Activated CD4-positive, alpha-beta memory T cell treated with anti-CD3 and anti-CD28 coated beads, Interleukin-2, amount 10 ng/mL, durations not matched to agents 7 days and 5 days (primary cell): ENCODE measurements at places on chromosomes 16 and 17. TPM values are rescaled to one million over a fixed set of nuclear protein-coding genes. Genes with fewer than 3 reads are reported as not detected.

- no peak for DNase-seq
Observed at GRCh38 chr16:62224646-62225209, 188.5 kb upstream of the CDH8 start.

DNA sequence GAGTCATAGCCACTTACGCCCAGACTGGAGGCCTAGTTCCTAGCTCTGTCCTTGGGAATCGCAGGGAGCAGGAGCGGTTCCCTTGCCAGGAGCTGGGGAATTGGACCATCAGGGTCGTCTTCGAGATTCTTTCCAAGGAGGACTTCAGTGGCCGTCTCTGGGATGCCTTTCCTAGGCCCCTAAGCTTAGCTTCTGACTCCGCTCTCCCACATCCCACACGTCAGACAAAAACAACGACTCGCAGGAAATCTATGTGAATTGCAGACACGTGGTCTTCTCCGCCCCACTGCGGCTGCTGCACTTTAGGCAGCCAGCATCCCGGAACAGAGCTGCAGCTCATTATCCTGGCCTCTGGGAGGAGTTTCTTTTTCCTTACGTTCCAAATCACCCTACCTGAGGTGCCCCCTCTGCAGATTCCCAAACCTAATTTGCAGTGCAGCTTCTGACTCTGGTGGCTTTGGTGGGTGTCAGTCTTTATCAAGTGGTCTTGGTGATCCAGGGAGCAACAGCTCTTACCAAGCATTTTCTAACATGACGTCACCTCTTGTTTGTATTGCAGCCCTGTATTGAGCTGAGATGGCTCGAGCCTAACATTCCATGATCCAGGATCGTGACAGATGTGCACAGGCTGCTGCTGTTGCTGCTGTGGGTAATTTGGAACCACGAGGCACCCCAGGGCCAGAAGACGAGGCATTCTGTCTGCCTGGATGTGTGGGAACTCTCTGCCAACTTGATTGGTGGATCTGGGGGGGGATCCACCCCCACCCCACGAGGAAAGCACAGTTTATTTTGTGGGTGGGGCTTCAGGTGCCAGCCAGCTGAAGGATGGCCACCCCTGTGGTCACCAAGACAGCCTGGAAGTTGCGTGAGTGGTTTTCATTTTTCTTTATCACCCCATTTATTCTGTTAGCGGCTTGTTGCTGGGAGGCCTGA, 1.1 kb downstream of the KATNB1 start:
- DNase-seq: peak; percentile 63

- no peak for DNase-seq
Observed at GRCh38 chr17:6796887-6797490, 21.0 kb downstream of the FBXO39 start.

DNA sequence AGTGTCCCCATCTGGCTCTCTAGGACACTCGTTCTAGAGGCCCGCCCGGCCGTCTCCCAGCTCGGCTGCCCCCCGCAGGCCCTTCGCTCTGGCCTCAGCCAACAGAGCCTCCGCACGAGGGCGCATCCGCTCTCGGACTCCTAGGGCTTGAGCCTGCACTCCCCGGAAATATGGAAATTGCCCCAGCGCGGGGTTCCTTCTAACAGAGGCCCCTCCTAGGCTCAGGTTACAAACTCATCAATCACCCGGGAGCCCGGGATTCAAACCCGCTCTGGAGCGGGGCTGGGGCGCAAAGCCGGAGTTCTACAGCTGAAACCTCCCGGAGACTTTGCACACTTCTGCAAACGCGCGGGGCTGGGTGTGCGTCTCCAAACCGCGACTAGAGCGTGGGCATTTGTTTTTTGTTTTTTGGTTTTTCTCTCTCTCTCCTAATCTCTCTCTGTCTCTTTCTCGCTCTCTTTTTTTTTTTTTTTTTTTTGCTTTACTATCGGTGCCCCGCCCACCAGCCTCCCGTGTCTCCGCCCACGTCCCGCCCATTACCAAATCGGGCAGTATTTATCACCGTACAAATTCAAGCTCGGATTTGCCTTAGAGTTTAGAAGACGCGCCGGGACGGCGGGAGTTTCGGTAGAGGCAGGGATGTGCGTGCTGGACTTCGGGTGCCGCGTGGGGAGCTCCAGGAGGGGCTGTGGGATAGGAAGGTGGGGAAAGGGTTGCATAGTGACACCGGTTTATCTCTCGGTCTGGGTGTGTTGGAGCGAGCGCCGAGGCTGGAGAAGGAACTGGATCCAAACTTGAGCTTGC, 2.4 kb upstream of the FOXL1 start:
- peak; percentile 68 for DNase-seq

Gene CMTM2
- 0.43 TPM for total RNA-seq

Gene SLC22A31
- 0.23 TPM for total RNA-seq

DNA sequence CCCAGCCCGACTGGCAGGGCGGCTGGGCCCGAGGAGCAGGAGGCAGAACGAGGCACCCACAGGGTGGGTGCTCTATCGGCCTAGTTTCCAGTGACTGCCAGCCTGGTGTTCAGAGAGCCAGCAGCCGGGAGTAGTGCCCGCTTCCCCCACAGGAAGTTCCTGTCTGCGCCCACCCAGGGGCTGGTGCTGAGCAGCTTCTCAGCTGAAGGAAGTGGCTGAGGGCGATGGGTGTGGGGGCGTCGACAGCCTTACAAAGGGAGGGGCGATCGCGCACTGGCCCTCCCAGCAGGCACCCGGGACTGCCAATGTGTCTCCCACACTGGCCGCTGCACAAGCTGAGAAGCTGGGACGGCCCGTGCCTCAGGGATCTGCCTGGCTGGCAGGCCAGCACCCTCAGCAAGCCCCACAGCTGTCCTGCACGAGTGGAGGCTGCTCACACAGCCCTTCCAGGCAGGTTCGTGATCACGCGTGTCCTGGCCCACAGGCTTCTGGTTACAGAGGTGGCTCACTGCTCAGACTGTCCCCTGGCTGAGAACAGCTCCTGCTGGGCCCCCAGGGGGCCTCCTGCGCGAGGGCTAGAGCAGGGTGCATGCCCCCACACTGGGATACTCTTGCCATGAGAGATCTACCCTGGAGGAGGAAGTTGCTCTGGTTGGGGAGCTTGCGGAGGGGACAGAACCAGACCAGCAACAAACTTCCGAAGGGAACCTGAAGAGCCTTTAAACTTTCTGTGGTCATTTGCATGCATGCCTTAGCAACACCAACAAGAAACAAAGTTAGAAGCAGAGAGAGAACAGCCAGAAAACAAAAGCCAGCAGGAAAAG, 2.5 kb downstream of the RNF166 start:
- DNase-seq: peak; percentile 83

- no peak for DNase-seq
Observed at GRCh38 chr17:61594294-61594825, 3.3 kb upstream of the NACA2 start.

Gene PRR11
- 70.6 TPM for total RNA-seq

GRCh38 chr17:10604521-10604920, 52.6 kb downstream of the MYH3 start:
- no peak for DNase-seq

DNA sequence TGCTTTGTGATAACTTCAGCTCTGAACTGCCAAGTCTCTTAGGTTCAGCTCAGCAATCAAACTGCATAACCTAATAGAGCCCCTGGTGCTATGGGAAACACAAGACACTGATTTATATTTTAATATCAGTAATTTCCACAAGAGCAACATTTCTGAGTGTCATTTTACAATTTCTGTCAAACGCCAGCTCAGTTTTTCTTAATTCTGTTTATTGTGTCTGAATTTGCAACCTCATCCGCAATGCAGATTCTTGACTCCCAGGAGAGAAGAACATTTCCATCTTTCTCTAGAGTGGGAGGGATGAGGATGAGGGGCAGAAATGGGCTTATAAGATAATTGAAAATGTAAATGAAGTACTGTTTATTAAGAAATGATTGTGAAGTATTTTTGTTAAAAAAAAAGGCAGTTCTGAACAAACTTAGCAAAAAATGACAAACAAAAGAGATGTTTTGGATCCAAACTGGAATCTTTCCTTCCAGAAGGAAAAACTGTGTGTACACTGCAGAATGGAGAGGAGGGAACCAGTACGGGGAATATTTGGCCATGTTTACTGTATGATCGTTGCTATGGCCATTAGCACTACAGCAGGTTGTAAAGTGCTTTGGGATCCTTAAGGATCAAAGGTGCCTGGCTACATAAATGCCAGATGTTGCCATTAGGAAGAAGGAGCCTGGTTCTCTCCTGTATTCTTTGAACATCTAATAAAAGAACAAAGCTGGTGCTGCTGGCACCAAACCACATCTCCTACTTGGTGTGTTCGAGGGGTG, 7.4 kb upstream of the PMFBP1 start:
- no peak for DNase-seq

Gene AGRP
- total RNA-seq: not detected

DNA sequence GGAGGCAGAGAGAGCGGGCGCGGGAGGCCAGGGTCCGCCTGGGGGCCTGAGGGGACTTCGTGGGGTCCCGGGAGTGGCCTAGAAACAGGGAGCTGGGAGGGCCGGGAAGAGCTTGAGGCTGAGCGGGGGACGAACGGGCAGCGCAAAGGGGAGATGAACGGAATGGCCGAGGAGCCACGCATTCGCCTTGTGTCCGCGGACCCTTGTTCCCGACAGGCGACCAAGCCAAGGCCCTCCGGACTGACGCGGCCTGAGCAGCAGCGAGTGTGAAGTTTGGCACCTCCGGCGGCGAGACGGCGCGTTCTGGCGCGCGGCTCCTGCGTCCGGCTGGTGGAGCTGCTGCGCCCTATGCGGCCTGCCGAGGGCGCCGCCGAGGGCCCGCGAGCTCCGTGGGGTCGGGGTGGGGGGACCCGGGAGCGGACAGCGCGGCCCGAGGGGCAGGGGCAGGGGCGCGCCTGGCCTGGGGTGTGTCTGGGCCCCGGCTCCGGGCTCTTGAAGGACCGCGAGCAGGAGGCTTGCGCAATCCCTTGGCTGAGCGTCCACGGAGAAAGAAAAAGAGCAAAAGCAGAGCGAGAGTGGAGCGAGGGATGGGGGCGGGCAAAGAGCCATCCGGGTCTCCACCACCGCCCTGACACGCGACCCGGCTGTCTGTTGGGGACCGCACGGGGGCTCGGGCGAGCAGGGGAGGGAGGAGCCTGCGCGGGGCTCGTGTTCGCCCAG, 1.2 kb upstream of the CBX4 start:
- peak; percentile 46 for DNase-seq

DNA sequence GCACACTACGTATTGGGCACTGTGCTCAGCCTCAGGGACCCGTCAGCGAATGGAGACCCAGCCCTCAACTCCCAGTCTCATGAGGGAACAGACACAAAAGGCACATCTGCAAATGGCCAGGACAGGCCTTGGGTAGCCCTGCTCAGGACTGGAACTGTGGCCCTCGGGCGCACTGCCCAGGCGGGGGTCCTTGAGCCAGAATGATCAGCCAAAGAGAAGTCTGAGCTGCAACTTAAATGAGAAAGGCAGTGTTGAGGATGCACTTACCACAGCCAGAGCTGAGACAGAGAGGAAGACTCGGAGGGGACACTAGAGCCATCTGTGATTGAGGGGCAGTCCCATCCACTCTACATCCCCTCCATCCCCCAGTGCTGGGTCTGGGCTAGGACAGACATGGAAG, 117.3 kb downstream of the C16orf95 start:
- DNase-seq: no peak

GRCh38 chr17:57481910-57482391, 225.6 kb downstream of the MSI2 start:
- no peak for DNase-seq

Gene PLEKHM1
- total RNA-seq: 63.5 TPM

Gene MVP
- 167 TPM for total RNA-seq

GRCh38 chr16:55369151-55369550, 45.1 kb downstream of the IRX6 start:
- no peak for DNase-seq

DNA sequence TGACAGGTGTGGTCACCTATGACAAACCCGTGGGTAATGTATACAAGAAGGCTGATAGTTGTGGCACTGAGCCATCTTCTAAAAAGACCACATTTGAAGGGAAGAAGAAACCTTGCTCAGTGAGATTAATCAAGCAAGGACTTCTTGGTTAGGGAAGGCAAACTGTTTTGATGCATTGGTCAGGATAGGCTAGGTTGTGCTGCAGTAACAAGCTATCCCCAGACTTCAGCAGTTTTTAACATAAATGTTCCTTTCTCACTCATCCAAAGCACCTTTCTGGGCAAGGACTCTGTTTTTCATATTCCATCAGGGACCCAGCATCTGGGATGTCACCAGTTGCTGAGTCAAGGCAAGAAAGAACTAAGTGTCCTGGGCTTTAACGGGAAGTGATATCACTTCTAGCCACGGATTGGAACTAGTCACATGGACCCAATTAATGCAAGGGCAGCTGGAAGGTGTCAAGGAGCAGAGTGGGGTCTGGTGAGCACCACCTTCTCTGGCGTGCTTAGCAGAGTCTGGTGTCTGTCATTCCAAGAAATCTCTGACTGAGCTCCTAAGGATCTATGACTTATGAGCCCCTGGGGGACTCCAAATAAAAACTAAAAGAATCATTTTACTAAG, 52.0 kb upstream of the CCL2 start:
- no peak for DNase-seq

- DNase-seq: peak; percentile 55
Observed at GRCh38 chr16:31201582-31202413, 762 bp downstream of the PYCARD start.

Gene PRAC2
- not detected for total RNA-seq

DNA sequence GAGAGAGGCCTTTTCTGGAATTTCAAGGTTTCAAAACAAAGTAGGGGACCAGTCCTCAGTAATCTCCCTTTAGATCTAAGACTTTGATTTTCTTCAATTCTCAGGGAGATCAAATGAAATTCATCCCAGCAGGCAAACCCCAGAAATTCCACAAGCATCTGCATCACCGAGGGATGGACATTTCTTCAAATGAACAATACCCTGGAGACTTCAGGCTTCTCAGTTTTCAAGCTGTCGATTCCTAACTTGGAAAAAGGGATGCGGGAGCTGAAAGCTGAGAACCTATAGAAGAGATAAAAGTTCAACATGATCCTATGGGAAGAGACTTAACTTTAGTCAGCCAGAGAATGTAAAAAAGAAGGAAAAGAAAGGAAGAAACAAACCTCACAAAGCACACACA, 296.9 kb upstream of the CDH5 start:
- DNase-seq: no peak

Gene TBC1D3
- total RNA-seq: not detected

DNA sequence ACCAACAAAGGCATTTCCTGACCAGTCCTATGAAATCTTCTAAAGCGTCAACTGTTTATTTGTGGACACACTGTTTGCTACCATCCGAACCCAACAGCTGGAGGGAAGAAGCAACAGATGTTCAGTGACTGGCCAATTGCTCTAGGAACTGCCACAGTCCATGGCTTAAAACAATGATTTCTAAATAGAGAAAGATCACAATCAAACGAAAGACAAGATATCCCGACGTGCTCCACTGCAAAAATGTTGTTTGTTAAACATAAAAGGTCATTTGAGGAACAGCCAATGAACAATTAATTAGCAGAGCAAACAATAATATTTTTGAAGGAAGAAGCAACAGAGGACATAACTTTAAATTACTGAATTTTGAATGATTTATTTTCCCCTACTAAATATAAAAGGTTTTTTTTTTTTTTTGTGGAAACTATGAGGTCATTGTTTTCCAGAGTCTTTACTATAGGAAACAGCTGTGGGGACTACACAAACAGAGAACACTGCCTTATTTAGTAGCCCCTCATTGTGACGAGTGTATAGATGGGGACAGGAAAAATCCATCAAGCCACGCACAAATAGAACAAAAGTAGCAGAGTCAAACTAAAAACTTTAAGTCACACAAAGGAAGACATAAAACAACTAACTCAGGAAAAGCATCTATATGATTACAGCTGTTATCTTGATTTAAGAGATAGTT, 17.2 kb downstream of the USP31 start:
- DNase-seq: no peak

Gene STARD3
- 72.0 TPM for total RNA-seq

Gene KRT9
- not detected for total RNA-seq

Gene FNDC8
- not detected for total RNA-seq

Gene BHLHA9
- not detected for total RNA-seq
